Activated CD8-positive, alpha-beta memory T cell treated with anti-CD3 and anti-CD28 coated beads, Interleukin-2, amount 10 ng/mL, durations not matched to agents 7 days and 5 days (primary cell): ENCODE measurements at places on chromosomes 11 and 22. TPM values are rescaled to one million over a fixed set of nuclear protein-coding genes. Genes with fewer than 3 reads are reported as not detected.

DNA sequence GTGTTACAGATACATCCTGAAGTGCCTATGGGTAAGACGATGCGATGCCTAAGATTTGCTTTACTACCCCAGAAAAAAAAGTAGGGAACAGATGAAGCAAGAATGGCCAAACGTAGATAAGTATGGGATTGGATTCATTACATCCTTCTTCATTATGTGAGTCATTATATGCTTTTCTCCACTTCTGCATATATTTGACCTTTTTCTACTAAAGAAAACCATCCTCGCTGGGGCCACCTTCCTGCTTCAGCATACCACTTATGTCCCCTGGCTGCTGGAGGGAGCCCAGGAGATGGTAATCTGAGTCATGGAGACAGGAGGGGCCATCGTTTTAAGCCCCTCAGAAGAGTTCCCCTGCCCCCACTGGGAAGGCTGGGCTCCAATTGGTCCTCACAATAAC, 14.4 kb upstream of the KLHL35 start:
- DNase-seq, result no peak

GRCh38 chr11:33930317-33931021, 38.6 kb upstream of the LMO2 start:
- no peak for DNase-seq

GRCh38 chr11:70942593-70942992, 309.8 kb downstream of the SHANK2 start:
- no peak for DNase-seq

DNA sequence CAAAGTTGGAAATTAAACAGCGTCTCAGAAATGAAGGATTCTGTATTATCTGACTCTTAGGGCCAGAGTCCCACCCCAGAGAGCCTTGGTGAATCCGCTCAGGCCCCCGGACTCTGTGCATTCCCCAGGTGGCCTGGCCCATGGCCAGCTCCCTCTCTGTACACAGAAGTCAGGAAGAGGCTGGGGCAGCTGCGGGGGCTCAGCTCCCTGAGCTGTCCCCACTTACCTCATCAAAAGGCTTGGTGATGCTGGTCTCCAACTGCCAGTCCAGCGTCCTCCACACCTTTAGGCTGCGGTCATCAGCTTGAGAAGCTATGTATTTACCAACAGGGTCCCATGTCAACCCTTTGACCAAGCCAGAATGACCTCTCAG, 35.0 kb downstream of the HIRA start:
- no peak for DNase-seq

GRCh38 chr11:13062115-13062514, 53.0 kb downstream of the RASSF10 start:
- DNase-seq, result no peak

FAM83F gene
- total RNA-seq, result not detected

ENDOD1 gene
- total RNA-seq, result 37.1 TPM

- DNase-seq, result no peak
Observed at GRCh38 chr22:44755956-44756361, 3.6 kb downstream of the ARHGAP8 start.

CARD16 gene
- 92.0 TPM for total RNA-seq
